ENCODE measurements at places on chromosomes 13 and 19.

- DNase-seq: no peak
Observed at GRCh38 chr19:15307169-15307568, 25.2 kb downstream of the BRD4 start.

GRCh38 chr19:11361037-11361770 lies 6.0 kb downstream of the PLPPR2 start:
- DNase-seq: peak; percentile 90

DNA sequence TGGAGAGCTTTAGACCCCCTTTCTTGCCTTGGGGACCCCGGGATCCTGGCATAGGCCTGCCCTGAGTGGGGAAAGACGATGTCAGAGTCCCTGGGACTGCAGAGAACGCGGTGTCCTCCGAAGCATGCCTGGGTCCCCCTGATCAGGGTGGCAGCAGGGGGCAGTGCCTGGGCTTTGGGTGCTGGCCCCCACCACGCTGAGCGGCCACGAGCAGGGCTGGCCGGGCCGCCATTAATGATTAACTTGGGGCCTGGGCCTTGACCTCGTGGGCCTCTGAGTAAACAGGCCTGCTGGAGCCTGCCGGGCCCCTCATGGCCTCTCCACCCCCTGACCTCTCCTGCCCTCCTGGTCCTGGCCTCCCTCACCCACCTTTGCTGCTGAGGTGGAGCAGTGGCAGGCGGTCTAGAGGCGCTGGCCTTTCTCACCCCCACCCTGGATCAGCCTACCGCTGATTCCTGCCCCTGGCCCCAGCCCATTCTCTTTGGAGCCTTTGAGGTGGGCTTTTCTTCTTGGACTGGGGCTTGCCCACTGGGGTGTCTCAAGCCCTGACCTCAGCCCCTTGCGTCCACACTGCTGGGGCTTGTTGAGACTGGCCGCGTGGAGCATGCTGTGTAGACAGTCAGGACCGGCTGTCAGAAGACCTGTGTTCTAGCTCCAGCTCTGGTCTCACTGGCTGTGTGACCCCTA lies 26.3 kb downstream of the CEBPA start:
- DNase-seq: no peak

DNA sequence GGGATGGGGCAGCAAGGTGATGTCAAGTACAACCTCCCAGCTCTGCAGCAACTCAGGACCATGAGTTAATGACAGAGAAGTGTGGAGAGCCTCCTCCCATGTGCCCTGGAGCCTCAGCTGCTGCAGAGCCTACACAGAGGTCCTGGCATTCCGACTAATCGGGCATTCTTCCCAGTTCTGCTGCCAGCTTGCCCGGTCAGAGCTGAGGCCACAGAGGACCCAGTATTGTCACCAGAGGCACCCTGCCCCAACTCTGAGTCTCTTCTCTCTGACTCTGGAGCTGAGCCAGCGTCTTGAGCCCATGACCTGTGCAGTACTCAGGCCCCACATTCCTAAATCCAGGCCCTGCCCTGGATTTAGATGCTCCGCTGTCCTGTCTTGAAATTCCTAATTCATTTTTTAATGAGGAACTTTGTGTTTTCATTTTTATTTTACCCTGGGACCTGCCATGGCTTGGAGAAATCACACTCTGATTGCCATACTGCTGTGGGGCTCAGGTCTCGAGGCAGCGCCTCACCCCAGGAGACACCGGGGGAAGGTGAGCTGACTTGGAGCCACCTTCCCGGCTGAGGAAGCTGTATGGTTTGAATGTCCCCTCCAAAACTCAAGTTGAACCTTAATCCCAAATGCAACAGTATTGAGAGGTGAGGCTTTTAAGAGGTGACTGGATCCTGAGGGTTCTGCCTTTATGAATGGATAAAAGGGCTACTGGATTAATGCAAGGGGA lies 144.9 kb upstream of the ZNF507 start:
- DNase-seq: no peak

DNA sequence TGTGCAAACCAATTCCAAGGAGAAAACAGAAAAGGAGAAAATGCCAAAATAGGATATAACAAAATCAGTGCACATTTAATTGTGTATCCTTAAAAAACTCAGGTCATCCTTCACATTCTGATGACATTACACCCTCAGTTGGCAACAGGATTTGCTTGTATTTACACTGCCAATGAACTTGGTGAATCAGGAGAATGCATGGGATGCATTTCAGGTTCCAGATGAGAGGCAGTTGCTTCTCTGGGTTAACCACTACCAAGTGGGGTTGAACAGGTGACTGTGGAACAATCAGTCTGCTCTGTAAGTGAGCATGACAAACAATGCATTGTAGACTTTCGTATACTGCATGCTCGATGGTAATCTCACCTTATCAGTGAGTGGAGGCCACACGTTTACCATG lies 79.1 kb downstream of the STARD13 start:
- DNase-seq: no peak

GRCh38 chr13:99809496-99809895 lies 162.1 kb downstream of the ZIC5 start:
- no peak for DNase-seq

DNA sequence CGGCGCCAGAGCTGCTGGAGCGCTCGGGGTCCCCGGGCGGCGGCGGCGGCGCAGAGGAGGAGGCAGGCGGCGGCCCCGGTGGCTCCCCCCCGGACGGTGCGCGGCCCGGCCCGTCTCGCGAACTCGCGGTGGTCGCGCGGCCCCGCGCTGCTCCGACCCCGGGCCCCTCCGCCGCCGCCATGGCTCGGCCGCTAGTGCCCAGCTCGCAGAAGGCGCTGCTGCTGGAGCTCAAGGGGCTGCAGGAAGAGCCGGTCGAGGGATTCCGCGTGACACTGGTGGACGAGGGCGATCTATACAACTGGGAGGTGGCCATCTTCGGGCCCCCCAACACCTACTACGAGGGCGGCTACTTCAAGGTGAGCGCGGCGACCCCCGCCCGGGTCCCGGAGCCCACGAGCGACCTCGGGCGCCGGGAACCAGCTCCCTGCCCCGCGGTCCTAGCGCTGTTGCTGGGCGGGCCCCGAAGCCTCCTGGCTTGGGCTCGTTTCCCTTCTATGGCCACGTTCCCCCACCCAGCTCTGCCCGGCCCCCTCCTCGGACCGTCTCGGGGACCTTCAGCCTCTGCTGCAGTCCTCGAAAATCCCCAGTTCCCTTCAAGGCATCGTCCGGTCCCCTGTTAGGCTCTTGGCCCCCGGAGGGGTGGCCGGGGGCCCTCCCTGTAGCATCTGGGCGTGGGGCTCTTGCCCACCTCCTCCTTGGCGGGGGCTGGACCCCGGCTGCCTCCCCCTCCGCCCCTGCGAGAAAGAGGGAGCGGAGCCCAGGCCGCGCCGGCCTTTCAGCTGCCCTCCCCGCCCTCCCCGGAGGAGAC lies at the start of gene CDC34:
Gene CDC34 (plus strand): TSS at position 8 of the 808 bp plus-strand sequence. CDS start 172 bp downstream, at position 180.
- peak; percentile 49 for DNase-seq

GRCh38 chr13:111791131-111791530 lies 275.8 kb upstream of the SOX1 start:
- no peak for DNase-seq

- DNase-seq: no peak
Observed at GRCh38 chr13:59691501-59692066, 472.1 kb downstream of the DIAPH3 start.

GRCh38 chr19:15253061-15253460 lies 20.8 kb upstream of the EPHX3 start:
- DNase-seq: peak; percentile 24

DNA sequence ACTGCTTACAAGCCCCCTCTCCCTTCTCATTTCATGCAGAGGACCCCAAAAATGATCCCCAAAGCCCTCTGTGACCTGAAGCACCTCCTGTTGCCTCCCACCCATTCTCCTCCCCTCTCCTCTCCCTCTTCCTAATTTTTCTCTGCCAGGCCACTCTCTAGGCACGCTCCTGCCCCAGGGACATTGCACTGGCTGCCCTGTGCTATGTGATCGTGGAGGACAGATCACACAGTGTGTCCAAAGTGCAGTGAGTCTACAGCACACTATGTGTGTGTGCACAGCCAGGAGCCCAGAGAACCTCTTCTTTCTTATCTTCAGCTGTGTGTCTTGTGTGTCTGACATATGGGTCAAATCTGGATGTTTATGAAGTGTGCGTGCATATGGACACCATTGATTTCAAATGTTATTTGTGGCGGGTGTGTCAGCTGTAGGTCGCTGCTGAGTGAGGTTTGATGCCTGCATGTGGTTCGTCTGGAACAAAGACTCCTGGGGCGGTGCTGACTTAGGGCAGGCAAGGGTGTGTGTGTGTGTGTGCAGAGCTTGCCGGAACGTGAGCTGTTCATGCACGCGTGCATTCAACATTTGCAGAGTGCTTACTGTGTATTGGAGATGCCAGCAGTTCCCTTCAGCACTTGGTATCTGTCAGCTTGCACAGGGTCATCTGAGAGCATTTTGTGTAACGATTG lies 2.1 kb upstream of the KLHL26 start:
- DNase-seq: peak; percentile 72

GRCh38 chr13:95292622-95293021 lies 8.6 kb downstream of the ABCC4 start:
- DNase-seq: no peak

All from eye (tissue), 1 donor.